ENCODE measurements at places on chromosomes 3 and 15.

- DNase-seq, result peak; percentile 45
These were observed 116.2 kb upstream of the LRRFIP2 start for GRCh38 chr3:37290551-37290950.

GRCh38 chr3:143972155-143972504 lies 507 bp downstream of the DIPK2A start:
- no peak for DNase-seq

- DNase-seq, result no peak
These were observed 8.9 kb downstream of the INSYN1 start for GRCh38 chr15:73744293-73744692.

DNA sequence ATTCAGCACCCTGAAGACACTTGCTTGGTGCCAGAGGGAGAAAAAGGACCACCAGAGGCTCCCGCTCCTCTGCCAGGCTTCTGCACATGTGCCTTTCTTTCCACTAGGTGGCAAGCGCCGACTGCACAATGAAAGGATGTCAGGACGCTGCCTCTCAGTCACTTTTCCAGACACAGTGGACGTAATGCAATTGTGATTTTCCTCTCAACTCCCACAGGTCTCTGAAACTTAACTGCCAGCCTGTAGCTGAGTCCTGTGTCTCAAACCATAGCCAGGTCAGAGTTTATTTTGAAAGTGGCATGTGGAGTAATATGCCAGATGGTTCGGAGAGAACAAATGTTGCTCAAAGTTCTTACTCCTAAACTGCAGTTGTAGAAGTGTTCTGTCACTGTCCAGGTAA lies 162.9 kb downstream of the ITPR1 start:
- peak; percentile 69 for DNase-seq

DNA sequence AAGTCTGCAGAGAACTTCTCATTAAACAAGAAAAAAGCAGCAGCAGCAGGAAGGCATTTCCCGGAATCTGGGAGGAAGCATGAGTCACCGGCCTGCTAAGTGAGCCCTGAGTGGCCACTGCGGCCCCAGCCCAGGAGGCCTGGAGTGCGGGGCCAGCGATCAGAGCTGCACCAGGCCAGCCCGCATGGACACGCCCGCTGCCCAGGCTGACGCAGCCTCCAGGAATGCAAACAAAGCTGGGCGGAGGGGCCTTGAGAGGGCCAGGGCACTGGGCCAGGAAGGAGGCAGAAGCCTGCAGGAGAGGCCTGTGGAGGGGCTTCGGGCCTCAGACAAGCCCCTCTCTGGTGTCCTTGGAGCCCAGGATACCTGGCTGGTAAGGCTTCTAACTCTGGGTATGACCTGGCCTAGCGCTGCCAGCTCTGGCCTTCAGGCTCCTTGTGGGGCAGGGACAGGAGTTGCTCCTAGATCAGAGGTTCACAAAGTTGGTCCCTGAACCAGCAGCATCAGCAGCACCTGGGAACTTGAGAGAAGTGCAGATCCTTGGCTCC lies 101.2 kb downstream of the SMAD6 start:
- DNase-seq, result peak; percentile 98

- peak; percentile 98 for DNase-seq
These were observed 377.0 kb downstream of the GAP43 start for GRCh38 chr3:116000311-116000710.

- no peak for DNase-seq
These were observed 272.0 kb upstream of the RORA start for GRCh38 chr15:61500951-61501620.

DNA sequence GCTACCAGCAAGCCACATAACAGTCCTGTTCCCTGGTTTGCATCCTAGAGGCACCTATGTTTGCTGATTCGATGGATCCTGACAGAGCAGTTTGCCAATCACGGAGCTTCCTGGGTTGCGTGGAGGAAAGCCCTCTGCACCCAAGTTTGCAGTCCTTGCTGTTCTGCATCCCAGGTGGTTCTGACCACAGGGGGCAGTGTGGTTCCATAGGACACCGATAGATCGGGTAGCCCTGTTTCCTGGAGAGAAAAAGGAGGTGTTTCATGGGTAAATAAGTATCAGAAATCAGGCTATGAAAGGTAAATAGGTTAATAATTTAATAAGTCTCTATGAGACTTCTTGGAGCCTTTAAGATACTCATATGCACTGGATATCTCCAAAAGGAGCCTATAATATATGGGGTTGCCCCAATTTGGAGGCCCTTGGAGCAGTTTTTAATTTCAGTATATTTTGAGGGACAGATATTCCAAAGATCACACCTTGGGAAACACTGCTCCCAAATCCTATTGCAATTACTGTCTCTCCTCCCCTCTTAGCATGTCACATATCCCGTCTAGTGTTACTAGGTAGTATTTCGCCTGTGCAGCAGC lies 194.6 kb upstream of the TPM1 start:
- peak; percentile 56 for DNase-seq

- DNase-seq, result no peak
These were observed 366.7 kb upstream of the PROK2 start for GRCh38 chr3:72151465-72152238.

DNA sequence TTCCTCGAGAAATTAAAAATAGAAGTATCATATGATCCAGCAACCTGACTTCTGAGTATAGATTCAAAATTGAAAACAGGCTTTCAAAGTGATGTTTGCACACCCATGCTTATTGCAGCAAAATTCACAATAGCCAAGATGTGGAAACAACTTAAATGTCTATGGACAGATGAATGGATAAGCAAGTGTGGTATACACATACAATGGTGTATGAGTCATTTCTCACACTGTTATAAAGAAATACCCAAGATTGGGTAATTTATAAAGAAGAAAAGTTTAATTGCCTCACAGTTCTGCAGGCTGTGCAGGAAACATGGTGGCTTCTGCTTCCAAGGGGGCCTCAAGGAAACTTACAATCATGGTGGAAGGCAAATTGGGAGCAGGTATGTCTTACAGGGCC lies 100.8 kb downstream of the KLF13 start:
- no peak for DNase-seq

DNA sequence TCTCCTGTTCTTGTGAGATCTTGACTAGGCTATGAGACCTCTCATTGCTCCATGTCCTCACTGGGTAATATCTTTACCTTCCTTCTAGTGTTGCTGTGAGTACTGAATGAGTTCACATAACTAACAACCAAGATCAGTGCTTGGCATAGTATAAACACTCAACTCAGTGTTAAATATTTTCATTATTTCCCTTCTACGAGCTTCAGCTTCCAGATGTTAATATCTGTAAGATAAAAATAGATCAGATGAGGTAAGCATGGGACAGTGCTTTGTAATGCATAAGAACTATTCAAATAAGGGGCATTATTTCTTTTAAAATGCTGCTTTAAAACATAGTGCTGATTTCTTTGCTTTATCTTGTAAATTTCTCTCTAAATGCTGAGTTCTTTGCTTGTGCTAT lies 130.8 kb downstream of the DIPK2A start:
- no peak for DNase-seq

DNA sequence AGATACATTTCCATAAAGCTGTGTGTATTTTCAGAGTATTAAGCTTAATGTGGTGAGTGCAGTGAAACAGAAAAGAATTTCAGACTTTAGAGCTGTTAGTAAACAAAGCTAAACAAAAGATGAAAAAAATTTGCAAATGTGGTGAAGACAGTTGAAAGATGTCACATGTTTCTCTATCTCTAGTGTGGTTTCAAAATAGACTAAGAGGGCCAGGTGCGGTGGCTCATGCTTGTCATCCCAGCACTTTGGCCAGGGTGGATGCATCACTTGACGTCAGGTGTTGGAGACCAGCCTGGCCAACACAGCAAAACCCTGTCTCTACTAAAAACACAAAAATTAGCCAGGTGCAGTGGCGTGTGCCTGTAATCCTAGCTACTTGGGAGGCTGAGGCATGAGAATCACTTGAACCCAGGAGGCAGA lies 466.0 kb upstream of the NR2F2 start:
- no peak for DNase-seq

GRCh38 chr3:53077476-53078220 lies 31.8 kb upstream of the SFMBT1 start:
- no peak for DNase-seq

DNA sequence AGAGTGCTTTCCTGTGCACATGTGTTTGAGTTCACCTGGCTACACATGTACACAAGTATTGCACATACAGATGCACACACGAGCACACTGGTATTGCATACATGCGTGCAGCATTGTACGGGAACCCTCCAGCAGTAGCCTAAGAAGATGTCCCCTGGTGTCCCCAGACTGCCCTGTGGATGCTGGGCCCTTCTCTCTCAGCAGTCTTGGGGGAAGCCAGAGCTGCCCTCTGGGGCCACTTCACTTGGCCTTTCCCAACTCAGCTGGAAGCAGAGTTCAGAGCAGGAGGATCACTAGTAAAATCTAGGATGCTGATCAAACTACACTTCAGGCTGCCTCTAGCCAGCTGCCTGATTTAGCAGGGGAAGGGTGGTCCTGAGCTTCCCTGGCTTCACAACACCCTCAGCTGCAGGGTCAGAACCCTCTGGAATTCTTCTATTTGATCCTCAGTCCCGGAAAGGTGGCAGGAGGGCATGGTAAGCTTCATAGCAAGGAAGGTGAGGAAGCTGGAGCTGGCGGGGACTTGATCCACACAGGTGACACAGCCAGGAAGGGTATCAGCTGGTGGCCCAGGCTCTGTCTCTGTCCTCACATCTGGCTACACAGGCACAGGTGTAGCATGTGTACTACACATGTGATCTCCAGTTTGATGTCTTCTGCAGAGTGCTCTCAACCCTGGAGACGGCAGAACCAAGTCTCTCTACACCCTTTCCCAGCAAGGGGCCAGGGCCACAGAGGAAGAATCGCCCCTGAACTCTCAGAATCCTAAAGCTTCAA lies 36.5 kb downstream of the KLF15 start:
- no peak for DNase-seq

- DNase-seq, result no peak
These were observed 30.2 kb upstream of the FURIN start for GRCh38 chr15:90838139-90838538.

DNA sequence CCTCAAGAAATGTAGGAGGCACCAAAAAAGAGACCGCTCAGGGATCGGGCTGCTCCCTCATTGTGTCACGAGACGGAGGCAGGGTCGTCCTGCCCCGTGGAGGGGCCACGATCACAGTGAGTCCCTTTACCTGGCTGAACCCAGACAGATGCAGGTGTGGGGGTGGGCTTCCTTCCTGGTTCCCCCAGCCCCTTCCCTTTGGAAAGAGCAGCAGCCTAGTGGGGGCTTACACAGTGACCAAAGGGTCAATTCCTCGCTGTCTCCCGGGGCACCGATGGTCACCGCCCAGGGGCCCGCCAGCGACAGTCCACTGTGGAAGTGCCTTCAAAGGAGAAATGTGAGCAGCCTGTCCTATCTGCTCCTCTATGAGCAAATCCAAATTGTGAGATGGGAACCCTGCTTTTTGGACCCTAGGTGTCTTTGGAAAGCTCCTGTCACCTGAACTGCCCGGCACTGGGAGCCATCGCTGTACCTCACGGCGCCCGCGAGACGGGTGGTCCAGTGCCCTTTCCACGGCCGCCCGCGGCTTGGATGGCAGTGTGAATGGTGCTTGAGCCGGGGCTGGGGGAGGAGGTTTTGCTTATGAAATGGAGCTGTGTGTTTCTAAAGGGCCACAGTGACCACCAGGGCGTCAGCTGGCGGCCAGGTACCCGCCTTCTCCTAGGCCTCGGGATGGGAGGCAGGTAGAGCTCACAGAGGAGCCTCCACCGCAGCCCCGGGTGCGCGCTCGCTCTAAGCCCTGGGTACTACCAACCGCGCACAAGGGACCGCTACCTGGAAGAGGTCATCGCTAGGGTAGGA lies 155.7 kb downstream of the KLF13 start:
- no peak for DNase-seq

- DNase-seq, result no peak
These were observed 6.4 kb downstream of the NUDT16 start for GRCh38 chr3:131387796-131388489.

DNA sequence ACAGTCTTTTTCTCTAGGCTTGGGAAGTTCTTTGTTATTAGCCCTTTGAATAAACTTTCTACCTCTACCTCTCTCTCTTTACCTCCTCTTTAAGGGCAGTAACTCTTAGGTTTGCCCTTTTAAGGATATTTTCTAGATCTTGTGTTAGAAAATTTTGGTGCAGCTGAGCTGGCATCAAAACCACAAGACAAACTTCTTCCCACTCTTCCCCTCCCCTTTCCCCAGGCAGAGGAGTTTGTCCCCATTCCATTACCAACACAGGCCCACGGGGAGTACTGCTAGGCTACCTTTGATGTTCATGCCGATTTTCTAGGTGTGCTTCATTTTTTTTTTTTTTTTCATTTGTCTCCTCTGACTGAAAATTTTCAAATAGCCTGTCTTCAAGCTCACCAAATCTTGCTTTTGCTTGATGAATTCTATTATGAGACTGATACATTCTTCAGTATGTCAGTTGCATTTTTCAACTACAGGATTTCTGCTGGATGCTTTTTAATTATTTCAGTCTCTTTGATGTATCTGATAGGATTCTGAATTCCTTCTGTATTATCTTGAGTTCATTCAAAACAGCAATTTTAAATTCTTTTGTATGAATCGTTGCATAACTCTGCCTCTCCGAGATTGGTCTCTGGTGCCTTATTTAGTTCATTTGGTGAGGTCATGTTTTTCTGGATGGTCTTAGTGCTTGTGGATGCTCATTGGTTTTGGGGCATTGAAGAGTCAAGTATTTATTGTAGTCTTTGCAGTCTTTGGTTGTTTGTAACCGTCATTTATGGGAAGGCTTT lies 112.0 kb downstream of the UBE2E2 start:
- DNase-seq, result peak; percentile 5

DNA sequence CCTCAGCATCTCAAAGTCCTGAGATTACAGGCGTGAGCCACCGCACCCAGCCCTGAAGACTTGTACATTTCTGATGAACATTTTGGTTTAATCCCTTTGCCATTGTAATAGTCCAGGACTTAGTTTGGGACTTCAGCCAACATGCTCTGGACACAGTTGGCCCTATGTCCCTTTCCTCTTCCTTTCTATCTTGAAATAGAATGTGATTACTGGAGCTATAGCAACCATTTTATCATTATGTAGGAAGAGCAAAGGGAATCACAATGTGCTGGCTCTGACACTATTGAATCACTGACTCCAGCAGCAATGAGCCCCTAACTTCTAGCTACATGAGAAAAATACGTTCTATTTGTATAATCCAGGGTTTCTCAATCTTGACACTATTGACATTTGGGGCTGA lies 34.8 kb upstream of the MRPL3 start:
- DNase-seq, result no peak

DNA sequence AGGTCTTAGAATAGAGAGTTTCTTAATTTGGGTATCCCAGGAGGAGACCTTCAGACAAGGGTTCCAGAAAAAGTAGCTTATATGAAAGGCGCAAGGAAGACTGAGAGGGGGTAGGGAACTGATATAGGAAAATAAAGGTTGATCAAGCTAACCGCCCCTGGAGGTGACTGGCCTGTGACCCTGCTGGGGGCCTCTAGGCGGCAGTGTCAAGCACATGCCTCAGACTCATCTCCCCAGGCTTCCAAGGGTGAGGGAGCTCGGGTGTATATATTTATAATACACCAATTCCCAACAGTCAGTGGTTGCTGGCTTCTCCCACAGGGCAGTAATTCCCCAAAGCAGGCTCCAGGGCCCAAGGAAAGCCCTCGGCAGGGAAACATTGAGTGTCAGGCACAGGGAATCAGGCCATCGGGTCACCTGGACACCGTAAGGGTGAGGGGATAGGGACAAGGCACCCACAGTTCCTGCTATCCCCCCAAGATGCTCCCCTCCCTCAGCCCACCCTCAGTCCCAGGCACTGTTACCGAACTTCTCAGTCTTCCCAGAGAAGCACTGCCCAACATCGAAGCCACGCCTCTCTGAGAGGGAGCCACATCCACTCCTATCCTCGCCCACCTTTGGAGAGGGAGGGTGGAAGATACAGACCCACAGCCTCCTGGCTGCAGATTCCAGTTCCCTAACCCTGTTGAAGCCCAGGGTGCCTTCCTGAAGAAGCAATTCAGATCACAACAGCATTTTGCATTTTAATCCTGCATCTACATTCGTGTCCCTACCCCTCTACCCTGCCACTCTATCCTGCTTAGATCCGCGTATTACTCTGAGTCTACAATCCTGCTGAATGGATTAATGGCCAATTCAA lies 19.5 kb upstream of the CAV3 start:
- DNase-seq, result peak; percentile 26

All from A172 (cell line).